ENCODE measurements at places on chromosomes 4 and X.

GRCh38 chr4:9949573-9949972 is 71.7 kb downstream of the SLC2A9 start:
- no peak for DNase-seq

DNA sequence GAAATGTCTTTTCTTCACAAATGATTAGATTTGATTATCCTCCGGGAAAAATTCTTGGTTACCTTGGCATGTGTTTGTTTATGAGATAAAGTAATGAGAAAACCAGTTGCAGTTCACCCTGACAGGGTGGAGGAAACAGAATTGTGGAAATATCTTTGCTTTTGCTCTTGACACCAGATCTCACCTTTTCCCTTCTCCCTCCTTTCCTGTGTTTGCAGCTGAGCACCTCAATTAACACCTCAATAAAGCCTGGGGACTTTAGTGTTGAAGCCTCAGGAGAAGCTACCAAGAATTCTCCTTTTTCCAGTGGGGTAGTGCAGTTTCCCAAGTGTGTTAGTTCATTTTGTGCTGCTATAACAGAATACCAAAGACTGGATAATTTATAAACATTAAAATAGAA is 350.8 kb upstream of the IGFBP7 start:
- no peak for DNase-seq

DNA sequence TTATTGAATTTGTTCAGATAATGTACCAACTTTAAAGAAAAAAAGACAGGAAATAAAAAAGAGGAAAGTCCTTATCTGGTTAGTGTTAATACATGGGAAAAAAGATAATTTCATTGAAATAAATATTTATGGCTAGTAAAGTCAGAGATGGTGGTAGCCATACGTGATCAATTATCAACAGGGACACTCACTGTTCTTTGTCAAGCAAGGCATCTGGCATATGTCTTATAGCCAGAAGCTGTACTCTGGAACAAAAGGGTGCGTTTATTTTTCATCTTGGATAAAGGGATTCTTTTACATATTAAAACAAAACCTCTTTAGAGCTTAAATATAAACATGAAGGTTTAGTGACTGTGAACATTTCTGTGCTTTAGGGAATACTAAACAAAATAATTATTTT is 26.7 kb downstream of the HDX start:
- DNase-seq, result no peak

GRCh38 chr4:122577808-122578781 is 42.8 kb downstream of the IL21 start:
- DNase-seq, result peak; percentile 30

DNA sequence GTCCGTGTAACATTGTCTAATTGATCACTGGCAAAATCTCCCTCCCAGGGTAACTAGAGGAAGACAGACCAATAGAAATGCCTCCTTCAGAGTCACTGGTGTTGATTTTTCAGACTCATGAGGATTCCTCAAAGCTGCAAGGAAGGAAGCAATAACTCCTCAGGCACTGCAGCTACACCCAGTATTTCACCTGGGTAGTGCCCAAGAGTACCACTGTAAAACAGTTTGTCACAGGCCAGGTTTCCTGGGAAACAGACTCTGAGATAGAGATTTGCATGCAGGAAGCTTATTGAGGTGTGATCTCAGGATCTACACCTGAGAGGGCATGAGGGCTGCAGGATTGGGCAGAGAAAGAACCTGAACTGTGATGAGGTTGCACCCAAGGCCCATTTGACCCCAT is 240.7 kb upstream of the ATP6AP2 start:
- no peak for DNase-seq

DNA sequence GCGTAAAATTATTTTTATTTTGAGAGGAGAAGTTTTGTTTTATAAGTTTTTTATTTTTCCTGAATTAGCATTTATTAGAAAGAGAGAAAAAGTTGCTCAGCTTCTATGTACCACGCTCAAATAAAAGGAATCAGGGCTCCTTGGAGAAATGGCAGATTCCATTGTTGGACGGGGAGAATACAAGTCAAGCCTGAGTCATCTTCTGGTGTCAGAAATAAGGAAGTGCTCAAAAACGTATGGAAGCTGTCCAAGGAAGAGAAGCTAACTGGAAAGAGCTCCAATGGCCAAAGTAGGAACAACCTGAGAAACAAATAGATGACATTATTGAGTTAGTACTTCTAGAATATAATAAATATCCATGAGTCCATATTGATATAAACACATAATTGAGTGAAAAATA is 89.3 kb upstream of the NEIL3 start:
- DNase-seq, result no peak

DNA sequence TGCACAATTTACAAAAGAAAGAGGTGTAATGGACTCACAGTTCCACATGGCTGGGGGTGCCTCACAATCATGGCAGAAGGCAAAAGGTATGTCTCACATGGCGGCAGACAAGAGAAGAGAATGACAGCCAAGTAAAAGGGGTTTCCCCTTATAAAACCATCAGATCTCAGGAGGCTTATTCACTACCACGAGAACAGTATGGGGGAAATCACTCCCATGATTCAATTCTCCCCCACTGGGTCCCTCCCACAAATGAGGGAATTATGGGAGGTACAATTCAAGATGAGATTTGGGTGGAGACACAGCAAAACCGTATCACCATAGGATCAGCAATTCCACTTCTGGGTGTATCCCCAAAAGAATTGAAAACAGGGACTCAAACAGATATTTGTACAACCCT is 97.5 kb upstream of the STX18 start:
- DNase-seq, result no peak

DNA sequence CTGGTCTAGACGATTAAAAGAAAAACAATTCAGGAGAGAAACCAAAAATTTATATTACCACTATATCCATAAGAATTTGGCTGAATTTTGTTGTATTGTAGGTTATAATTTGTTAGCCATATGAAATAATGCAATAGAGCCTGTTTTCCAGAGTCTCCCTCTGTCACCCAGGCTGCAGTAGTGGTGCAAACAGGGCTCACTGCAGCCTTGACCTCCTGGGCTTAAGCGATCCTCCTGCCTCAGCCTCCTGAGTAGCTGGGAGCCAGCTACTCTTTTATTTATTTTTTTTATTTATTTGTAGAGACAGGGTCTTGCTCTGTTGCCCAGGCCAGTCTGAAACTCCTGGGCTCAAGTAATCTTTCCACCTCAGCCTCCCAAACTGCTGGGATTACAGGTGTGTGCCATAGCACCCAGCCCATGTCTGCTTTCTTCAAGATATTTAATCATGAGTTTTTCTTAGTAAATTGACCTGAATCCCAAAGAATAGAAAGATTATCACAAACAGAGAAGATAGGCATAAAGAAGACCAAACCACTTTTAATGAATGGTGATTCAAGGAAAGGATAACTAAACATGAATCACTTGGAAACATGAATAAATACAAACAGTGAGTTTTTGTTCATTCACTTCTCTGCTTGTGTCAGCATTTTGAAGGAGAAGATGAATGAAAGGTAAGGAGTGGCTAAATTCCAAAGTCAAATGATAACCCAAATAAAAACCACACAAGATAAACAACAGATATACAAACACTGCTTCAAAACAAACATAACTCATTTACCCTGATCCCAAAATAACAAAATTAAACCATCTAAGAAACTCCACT is 82.1 kb downstream of the PPP3CA start:
- no peak for DNase-seq

- no peak for DNase-seq
Observed at GRCh38 chr4:70703619-70704214, 15.4 kb downstream of the UTP3 start.

GRCh38 chrX:30715976-30716375 is 62.8 kb downstream of the GK start:
- no peak for DNase-seq

DNA sequence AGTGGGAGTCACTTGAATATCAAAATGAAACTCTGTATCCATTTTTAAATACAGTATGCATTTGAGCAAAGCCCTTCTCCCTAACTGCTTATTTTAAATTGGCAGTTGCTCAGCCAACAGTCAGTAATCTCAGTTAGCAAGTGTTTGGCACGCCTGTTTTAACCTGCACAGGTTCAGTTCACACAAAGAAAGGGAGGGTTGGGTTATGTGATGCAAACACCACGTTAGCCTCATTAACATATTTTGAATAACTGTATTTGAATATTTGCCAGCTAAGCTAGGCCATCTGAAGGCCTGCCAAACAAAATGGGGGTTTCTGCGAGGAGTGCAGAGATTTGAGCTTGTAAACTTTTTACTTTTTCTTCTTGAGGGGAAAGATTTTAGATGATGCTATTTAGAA is 19.8 kb downstream of the GAB1 start:
- DNase-seq, result no peak

- DNase-seq, result no peak
Observed at GRCh38 chr4:94014484-94015136, 186.1 kb downstream of the ATOH1 start.

- no peak for DNase-seq
Observed at GRCh38 chr4:103499094-103499493, 220.7 kb downstream of the TACR3 start.

GRCh38 chrX:130560544-130560943 is 158.8 kb downstream of the RBMX2 start:
- DNase-seq, result no peak

Measured in central memory CD8-positive, alpha-beta T cell (primary cell).